ENCODE measurements at places on chromosomes 7 and 10.
A peak's percentile ranks its signal among the peaks of the same experiment; 100 is the strongest.

- no peak for DNase-seq
Measured at GRCh38 chr10:635088-635861, 54.2 kb downstream of the DIP2C start.

- DNase-seq, result no peak
Measured at GRCh38 chr7:116834815-116835504, 27.4 kb upstream of the CAPZA2 start.

- no peak for DNase-seq
Measured at GRCh38 chr10:67794909-67795460, 43.0 kb downstream of the DNAJC12 start.

GRCh38 chr10:48776528-48776927, 91.9 kb downstream of the WDFY4 start:
- no peak for DNase-seq

- DNase-seq, result no peak
Measured at GRCh38 chr7:138478499-138478908, 18.4 kb downstream of the TRIM24 start.

DNA sequence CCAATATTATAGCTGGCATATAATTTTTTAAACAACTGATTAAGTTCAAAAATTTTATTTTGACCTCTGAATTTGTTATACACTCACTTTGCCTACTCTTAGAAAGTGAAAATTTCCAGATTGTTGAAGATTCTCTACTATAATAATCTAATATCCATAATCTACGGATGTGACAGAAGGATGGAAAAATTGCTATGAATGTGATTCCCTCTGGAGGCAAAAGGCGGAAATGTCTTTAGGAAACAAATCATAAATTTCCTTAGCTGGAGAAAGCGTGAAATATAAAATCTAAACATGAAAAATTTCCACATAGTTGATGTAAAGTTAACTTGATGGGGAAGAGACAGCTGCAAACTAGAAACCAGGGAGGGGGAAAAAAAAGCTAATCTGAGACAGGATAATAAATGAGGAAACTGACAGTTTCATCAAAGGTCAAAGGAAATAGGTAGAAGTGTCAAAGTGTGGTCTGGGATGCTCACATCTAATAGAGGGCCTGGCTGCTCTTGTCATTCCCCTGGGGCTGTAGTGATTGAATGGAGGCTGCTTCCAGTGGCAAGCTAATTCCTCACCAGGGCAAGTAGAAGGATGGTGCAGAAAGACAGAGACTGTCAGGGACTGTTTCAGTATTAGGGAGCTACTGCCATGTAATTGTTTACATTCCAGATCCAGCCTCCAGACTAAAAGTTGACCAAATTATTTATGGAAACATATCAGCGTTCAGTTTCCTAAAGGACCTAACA, 264.5 kb downstream of the SDHAF3 start:
- no peak for DNase-seq

DNA sequence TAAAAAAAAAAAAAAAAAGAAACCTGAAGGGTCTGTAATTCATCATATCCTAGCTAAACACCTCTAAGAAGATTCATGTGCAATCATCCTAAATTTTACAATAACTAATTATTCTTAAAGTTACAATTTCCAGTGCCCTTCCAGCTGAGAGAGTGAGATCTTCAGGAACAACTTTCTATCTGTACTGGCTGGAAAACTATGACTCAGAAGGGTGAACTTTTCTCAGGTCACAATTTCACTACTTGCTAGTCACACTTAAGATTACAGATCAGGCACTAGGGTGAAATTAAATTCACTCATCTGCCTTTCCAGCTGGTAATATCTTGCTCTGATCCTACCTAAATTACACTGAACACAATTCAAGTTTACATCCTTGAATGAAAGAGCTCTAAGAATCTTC, 158.8 kb downstream of the ANK3 start:
- no peak for DNase-seq

DNA sequence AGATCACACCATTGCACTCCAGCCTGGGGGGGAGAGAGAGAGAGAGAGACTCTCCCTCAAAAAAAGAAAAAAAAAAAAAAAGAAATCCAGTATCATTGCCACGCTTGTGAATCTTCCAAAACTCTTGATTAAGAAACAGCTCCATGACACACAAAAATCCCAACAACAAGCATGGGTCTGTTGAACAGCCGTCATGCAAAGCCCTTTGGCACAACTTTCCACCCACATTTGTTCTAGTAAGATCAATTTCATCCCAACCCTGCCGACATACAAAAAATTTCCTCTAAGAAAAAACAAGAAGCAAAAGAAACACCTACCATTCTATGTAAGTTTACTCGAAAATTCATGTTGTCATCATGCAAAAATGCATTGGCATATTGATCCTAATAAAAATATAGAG, 62.8 kb downstream of the ARMH3 start:
- no peak for DNase-seq

- DNase-seq, result no peak
Measured at GRCh38 chr10:16509996-16510395, 11.7 kb downstream of the C1QL3 start.

GRCh38 chr10:22550732-22551131, 163.6 kb downstream of the PIP4K2A start:
- peak; percentile 74 for DNase-seq

DNA sequence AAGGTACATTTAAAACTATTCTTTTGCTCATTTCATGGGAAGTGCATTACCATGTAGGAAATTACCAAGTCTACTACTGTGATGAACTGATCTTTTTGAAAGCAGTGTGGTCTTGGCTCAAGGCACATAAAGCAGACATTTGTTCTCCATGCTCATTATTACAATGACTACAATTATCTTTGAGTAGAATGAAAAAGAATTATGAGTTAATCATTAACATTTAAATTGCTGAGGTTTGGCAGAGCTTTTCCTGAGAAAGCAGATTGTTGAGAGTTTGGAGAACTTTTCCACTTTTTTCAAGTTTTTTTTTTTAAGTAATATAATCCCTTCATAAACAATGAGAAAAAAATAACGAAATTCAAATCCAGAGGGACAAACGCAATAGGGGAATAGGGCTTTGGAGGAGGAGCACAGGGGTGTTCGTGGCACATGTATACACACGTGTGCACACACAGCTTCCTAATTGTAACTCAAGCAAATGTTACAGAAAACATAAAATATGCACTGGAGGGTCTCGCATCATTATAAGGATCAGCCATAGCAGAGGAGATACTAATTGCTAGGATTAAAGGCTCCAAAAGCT, 8.9 kb upstream of the CUBN start:
- DNase-seq, result no peak

- DNase-seq, result no peak
Measured at GRCh38 chr10:59177031-59177797, 771 bp downstream of the PHYHIPL start.

All from T-helper 9 cell (primary cell).